ENCODE measurements at places on chromosomes 2 and 18. TPM values are rescaled to one million over a fixed set of nuclear protein-coding genes. Genes with fewer than 3 reads are reported as not detected.

Gene PRSS56
- 2.6 TPM for total RNA-seq

DNA sequence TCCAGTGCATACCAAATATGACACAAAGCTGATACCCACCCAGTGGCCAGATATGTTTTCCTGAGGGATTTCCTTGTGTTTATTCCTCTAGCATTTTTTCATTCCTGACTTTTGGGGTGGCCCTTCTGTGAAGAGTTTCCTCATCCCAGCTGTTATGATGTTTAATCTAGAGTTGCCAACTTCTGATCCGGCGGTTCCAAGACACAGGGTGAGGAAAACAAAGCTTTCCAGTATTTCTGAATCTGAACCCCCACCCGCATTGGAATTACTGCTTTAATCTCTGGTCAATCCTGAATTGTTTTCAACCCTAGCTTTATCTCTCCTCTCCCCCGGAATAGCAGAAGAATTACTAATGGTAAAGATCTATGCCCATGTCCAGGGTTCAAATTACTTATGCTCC, 39.2 kb upstream of the PNPT1 start:
- no peak overlapping the region for H3K27ac ChIP-seq
- H3K4me3 ChIP-seq: no peak overlapping the region
- H3K27me3 ChIP-seq: no peaks in the 10 kb centered on the region
- H3K36me3 ChIP-seq: no peaks in the 10 kb centered on the region

DNA sequence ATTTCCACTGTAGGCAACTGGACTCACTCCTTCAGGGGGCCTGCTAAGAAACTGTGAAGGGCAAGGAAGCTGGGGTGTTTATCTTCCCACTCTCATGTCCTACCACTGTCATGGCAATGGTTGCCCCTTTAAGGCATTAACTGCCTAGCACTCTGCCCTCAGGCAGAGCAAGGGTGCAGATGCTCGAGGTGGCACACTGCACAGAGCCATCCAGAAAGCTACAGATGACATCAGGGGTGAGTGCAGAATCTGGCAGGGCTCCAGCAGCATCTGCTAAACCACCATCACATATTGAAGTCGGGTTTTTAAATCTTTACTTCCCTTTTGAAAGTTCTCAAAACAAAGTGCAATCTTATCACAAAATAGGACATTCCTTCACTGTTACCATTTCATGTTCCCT, 75.4 kb downstream of the RAPGEF4 start:
- H3K27me3 ChIP-seq: no peaks in the 10 kb centered on the region
- H3K4me3 ChIP-seq: no peak overlapping the region
- no peaks in the 10 kb centered on the region for H3K36me3 ChIP-seq
- H3K27ac ChIP-seq: no peak overlapping the region

- H3K4me1 ChIP-seq: peaks cover 9% of the 10 kb centered on the region
- peak; percentile 68 for DNase-seq
- H3K36me3 ChIP-seq: no peaks in the 10 kb centered on the region
- H3K27me3 ChIP-seq: no peaks in the 10 kb centered on the region
- H3K4me3 ChIP-seq: no peak overlapping the region
Measured at GRCh38 chr2:101533561-101534148, 58.7 kb upstream of the RFX8 start.

DNA sequence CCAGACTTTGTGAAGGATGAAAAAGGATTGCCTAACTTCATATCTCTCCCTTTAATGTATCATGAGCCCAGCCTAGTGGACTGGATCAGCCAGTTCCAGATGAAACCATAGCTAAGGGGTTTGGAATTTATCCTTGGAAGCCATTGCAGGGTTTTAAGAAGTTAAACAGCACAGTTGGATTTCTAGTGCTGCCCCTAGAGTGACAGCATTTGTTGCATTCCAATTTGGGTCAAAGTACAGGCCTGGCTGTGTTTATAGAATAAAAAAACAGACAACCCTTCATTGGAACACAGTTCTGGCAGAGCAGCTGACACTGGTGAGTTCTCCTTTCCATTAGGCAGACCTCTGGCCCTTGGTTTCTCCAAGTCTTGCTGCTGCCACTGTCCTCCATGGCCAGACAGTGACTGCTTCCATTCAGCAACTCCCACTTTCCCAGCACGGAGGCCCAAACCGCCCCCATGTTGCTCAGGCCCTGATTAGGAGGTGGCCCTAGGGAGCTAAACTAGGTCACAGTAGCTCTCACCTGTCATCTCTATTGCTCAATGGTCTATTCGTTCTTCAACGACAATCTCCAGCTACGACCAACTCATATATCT, 8.0 kb downstream of the GPR39 start:
- no peaks in the 10 kb centered on the region for H3K4me1 ChIP-seq
- no peaks in the 10 kb centered on the region for H3K36me3 ChIP-seq
- no peak overlapping the region for H3K4me3 ChIP-seq
- H3K27ac ChIP-seq: no peak overlapping the region
- no peaks in the 10 kb centered on the region for H3K27me3 ChIP-seq
- DNase-seq: peak; percentile 41

GRCh38 chr2:42085706-42086487, 38.1 kb downstream of the PKDCC start:
- H3K4me3 ChIP-seq: no peak overlapping the region
- peaks cover 6% of the 10 kb centered on the region for H3K4me1 ChIP-seq
- H3K27ac ChIP-seq: no peak overlapping the region
- DNase-seq: no peak
- H3K36me3 ChIP-seq: no peaks in the 10 kb centered on the region

Data from muscle of leg (tissue), 16 donors.